ENCODE measurements at places on chromosomes 2 and 18.

GRCh38 chr18:50051288-50051687 is 143.7 kb downstream of the MYO5B start:
- H3K27ac ChIP-seq, result no peak overlapping the region
- H3K4me3 ChIP-seq, result no peak overlapping the region
- no peaks in the 10 kb centered on the region for H3K27me3 ChIP-seq

DNA sequence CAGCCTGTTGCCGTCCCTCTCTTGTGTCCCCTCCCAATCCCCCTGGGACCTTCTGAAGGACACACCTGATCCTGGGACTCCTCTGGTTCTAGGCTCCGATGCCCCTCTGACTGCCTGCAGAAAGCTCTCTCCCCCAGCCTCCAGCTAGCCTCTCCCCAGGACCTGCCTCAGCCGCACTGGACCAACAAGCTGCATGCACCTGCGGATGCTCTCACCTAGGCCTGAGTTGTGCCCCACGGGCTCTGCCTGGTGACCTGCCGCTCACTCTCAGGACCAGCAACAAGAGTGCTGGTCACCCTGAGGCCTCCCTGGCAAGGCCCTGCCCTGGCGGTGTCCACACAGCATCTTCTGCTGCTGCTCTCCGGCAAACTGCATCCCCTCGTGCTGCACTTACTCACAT is 63.0 kb downstream of the EIPR1 start:
- H3K27ac ChIP-seq, result no peak overlapping the region
- no peaks in the 10 kb centered on the region for H3K36me3 ChIP-seq
- no peak for DNase-seq

GRCh38 chr2:239499726-239500573 is 99.1 kb upstream of the HDAC4 start:
- DNase-seq, result no peak
- H3K36me3 ChIP-seq, result no peaks in the 10 kb centered on the region
- H3K27me3 ChIP-seq, result no peaks in the 10 kb centered on the region
- no peak overlapping the region for H3K4me3 ChIP-seq
- H3K27ac ChIP-seq, result no peak overlapping the region

GRCh38 chr2:231394211-231395141 is 1.0 kb upstream of the B3GNT7 start:
- H3K36me3 ChIP-seq, result peaks cover 6% of the 10 kb centered on the region
- peaks cover 18% of the 10 kb centered on the region for H3K4me1 ChIP-seq
- peak overlapping the region; percentile 77 for H3K27ac ChIP-seq
- peak overlapping the region; percentile 56 for H3K4me3 ChIP-seq
- DNase-seq, result no peak

DNA sequence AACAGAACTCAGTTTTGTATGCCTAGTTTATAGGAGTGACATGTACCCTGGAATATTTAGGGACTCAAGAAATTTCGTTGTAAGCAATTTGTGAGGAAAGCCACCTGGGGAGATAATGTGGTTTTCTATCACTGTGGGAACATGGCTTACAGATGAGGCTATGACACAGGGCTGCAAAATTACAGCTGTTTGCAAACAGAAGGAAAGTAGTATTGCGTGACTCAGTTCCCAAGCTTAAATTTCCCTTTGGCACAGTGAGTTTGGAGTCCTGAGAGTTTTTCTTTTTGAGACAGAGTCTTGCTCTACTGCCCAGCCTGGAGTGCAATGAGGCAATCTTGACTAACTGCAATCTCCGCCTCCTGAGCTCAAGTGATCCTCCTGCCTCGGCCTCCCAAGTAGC is 149.8 kb downstream of the MYO5B start:
- H3K27ac ChIP-seq, result no peak overlapping the region
- DNase-seq, result no peak
- no peaks in the 10 kb centered on the region for H3K36me3 ChIP-seq
- H3K4me3 ChIP-seq, result no peak overlapping the region
- H3K27me3 ChIP-seq, result no peaks in the 10 kb centered on the region

DNA sequence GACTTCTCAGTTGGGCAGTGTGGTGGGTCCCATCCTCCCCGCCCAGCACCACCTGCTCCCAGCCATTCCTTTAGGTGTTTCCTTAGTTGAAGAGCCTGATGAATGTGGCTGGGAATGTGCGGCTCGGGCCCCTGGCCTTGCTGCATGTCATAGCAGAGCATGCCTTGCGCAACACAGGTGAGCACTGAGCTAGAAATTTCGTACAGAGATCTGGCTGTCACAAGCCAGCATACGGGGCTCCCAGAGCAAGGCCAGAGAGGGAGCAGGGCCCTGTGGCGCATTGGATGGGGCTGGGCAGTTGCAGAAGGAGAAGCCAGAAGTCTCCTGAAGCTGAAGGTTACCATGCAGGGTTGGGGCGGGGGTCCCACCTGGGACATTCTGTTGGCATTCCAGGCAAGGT is 129.7 kb downstream of the WDSUB1 start:
- no peak overlapping the region for H3K4me3 ChIP-seq
- peaks cover 55% of the 10 kb centered on the region for H3K4me1 ChIP-seq
- DNase-seq, result no peak
- no peaks in the 10 kb centered on the region for H3K27me3 ChIP-seq

DNA sequence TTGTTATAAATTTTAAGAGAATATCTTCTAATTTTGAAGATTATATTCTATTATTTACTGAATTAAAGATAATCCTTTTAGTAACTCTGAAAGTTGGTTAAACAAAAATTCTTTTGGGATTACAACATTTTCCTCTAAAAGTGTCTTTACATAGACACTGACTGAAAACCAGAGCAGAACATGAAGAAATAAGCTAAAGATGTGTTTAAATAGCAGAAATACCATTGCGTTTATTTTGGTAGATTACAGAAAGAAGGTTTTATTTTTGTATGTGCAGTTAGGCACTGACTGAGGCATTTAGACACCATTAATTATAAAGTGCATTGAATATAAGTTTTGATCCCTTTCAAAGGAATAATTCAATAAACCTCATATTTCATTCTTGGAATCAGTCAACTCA is 13.5 kb upstream of the NPC1 start:
- no peaks in the 10 kb centered on the region for H3K27me3 ChIP-seq
- H3K36me3 ChIP-seq, result no peaks in the 10 kb centered on the region
- no peak overlapping the region for H3K27ac ChIP-seq
- H3K4me3 ChIP-seq, result no peak overlapping the region
- H3K4me1 ChIP-seq, result no peaks in the 10 kb centered on the region

GRCh38 chr2:49812730-49813129 is 658.4 kb upstream of the FSHR start:
- no peak overlapping the region for H3K4me3 ChIP-seq
- H3K27me3 ChIP-seq, result no peaks in the 10 kb centered on the region
- DNase-seq, result no peak
- no peaks in the 10 kb centered on the region for H3K36me3 ChIP-seq
- no peaks in the 10 kb centered on the region for H3K4me1 ChIP-seq

GRCh38 chr18:76451396-76452331 is 43.4 kb downstream of the ZNF516 start:
- peak overlapping the region; percentile 83 for H3K27ac ChIP-seq
- no peaks in the 10 kb centered on the region for H3K27me3 ChIP-seq
- DNase-seq, result no peak
- H3K4me1 ChIP-seq, result peaks cover 17% of the 10 kb centered on the region

All from upper lobe of right lung (tissue), 1 donor.